Activated T-cell treated with anti-CD3 and anti-CD28 coated beads for 4 hours (primary cell): ENCODE measurements at places on chromosomes 11 and 22.
A peak's percentile ranks its signal among the peaks of the same experiment; 100 is the strongest.

- DNase-seq: no peak
Measured at GRCh38 chr22:49296561-49296960, 531.1 kb downstream of the BRD1 start.

DNA sequence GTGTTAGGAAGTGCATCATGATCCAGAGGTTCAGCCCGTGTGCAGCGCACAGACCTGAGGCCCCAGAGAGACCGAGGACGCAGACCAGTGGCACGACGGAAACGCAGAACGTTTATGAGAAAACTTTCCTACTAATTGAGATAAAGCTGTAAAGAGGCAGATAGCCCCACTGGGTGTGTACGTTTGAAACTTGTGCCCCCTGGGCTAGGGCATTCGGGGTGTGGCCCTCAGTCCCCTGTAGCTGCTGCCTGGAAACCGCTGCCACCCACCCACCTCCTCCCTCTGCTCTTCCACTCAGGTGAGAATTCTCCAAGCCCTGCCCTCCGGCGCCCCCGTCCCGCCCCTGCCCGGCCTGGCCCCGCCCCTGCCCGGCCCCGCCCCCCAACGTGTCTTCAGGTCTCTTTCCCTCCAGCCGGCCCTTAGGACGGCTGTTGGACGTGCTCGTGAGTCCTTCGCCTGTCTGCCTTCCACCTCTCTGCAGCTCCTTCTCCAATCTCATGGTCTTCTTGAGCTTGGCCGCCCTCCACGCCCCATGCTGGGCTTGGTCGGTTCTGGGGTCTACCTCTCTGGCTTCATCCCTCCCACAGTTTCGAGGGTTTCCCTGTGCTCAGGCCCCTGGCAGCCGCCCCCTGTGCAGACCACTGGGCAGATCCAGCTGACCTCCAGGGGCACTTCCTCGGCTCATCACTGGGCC lies 12.1 kb downstream of the MAPK8IP2 start:
- DNase-seq: no peak

GRCh38 chr22:27284324-27284723 lies 517.2 kb downstream of the MN1 start:
- no peak for DNase-seq

DNA sequence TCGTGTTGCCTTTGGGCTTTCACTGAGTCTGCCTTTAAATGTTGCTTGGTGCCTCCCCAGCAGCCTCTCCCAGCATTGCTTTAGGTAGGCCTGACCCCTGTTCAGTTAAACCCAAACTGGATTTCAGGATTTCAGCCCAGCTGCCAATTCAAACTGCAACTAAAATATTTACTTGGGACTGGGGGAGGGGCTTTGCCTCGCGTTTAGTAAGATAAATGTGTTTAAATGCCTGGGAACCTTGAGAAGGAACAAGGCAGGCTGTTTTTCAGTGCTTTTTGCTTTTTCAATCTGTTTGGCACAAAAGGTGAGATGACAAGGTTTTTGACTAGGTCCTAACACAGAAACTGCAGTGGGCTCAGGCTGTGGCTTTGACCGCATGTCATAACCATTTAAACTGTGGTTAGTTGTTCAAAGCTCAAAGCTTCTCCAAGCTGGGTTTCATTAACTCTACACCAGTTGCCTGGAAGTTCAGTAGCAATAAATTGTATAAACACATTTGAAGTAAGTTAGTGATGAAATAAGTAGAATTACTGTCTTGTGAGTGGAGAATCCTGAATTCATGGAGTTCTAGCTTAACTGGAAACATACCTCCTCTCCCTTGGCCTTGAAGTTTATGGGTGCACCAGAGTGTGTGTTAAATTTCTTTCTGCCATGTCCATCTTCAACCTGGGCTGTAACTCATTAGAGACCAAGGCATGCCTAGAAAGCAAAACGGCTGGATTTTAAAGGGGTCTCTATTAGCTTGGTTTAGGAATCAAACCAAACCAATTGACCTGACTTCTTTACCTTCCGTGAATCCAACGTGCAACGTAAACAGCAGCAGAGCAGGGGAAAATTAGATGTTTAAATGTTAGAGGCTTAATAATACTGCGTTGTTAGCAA lies 3.6 kb downstream of the PKNOX2 start:
- DNase-seq: no peak

GRCh38 chr22:34904486-34904885 lies 161.5 kb upstream of the ISX start:
- no peak for DNase-seq

GRCh38 chr11:78319453-78319955 lies 98.1 kb downstream of the GAB2 start:
- no peak for DNase-seq

DNA sequence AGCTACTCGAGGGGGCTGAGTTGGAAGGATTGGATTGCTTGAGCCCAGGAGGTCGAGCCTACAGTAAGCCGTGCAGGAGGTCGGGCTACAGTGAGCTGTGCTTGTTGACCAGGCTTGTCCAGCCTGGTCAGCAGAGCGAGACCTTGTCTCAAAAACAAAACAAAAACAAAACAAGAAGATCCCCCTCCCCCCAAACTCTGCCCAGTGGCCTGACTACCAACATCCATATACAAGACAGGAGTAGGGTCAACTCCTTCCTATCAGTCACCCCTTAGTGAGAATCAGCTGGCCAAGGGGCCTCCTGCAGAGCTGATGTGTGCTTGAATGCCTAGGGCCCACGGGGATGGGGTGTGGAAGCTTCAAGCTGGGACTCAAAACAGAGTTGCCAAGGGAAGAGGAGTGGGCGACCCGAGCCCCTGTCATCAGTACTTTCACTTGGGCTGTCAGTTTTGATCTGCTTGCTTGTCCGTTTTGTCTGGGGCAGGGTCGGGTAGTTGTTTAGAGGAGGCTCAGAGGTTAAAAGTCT lies 942 bp upstream of the TSPAN18 start:
- peak; percentile 2 for DNase-seq

GRCh38 chr11:127381247-127381646 lies 380.7 kb upstream of the KIRREL3 start:
- DNase-seq: no peak

DNA sequence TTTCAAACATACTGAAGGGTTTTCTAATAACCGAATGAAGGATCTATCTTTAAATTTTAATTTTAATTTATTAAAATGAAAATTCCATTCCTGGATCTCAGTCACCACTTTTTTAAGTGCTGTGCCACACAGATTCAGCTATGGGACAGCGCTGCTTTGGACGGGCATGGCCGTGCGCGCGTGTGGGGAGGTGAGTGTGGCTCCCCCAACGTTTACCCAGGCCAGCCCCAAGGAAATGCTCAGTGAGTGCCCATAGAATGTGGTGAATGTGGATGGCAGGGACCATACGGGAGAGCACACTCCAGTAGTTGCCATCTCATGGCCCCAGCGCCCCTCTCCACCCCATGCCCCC lies 88.0 kb upstream of the KCNQ1OT1 start:
- DNase-seq: no peak

DNA sequence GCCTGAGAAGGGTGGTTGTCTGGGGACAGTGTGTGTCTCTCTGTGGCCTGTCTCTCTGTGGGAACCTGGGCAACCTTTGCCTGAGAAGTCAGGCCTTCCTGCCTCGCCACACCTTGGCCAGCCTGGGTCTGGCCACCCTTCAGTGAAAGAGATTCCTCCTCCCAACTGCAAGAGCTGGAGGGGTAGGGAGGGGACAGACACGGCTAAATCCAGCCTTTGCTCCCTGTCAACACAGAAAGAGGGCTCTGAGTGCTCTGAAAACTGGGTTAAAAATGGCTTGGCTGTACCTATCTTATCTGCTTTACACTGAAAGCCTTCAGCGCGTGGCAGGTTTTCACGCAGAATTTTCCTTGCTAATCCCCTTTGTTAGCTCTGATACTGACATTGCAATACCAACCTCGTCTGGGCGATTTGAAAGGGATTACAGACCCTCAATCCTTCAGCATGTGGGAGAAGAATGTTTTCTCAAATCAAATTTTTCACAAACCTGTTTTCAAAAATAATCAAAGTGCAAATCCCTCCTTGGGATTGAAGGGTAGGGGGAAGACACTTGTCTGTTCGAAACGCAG lies 163.7 kb downstream of the DSCAML1 start:
- DNase-seq: no peak

GRCh38 chr11:10407749-10408685 lies 47.0 kb upstream of the AMPD3 start:
- no peak for DNase-seq

DNA sequence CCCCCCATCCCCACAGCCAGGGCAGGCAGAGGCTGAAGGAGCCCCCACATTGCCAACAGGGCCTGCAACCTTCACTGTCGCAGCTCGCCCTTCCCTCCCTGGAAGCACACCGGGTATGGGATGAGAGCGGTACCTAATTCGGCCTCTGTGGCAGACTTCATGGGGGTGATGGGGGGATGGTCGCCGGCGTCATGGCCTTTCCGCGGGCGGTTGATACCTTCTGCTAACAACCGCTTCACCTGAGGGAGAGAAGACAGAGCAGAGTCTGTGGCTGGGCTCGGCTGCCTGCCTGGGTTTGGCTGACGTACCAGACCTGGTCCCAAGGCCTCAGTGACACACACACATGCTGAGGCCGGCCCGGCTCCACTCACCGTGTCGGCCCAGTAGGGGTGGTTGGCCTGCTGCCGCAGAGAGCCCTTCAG lies 11.2 kb upstream of the PPM1F start:
- DNase-seq: no peak

DNA sequence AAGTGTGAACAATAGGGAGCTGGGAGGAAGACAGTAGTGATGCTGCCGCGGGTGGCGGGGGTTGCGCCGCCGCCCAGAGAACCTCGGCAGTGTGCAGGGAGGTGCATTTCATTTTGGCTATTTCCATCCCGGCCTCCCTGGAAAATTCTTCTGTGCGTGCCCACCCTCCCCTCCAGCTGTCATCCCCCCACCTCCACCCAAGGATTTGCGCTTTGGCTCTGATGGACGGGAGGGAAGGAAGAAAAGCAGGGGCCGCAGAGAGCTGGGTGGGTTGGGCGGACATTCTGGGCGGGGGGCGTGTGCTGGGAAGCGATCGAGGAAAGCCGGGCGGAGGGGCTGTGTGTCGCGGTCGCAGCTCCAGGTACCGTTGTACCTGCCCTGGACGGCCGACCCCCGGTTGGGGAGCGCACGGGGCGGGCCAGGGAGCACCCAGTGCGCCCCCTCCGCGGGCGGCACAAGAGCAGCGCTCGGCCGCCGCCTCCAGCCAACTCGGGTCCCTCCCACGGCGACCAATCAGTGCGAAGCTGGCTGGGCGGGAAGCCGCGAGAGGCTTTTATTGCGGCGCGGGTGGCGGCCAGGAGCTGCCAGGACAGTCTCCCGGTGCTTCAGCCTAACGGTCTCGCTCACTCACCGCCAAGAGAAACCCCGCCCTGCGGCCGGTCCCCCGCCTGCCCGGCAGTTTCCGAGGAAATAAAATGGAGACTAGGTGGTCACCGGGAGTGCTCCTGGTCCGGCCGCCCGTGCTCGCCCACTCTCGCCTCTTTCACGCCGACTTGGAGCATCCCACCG lies 1.6 kb downstream of the NCAM1 start:
- no peak for DNase-seq

DNA sequence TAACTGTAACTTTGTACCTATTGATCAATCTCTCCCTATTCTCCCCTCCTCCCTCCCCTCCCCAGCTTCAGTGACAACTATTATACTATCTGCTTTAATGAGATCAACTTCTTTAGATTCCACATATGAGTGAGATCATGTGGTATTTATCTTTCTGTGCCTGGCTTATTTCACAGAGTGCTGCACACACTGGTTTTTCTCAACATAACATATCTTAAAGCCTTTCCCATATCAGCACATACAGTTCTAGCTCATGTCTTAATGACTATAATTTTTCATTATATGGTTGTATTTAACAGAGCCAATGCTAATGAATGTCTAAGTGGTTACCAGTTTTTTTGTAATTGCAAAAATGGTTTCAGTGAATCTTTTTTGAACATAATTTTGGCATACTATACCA lies 340.3 kb upstream of the DDI1 start:
- DNase-seq: no peak

- DNase-seq: no peak
Measured at GRCh38 chr22:27397954-27398342, 403.6 kb downstream of the MN1 start.

DNA sequence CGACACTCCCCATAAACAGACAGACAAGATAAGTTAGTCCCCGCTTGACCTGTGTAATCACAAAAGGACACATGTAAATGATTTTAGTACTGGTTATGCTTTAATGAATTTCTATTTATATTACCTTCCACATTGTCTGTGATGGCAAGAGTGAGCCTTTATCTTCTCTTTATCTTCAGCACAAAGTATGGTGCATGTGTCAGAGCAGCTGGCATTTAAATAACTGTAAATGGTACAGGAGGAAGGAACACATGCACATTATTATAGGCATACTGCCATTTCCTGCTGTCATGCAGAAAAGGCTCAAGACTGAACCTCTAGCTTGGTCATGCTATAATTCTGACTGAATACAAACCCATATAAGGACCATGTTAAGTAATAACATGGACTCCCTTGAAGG lies 1342.7 kb upstream of the TENM4 start:
- DNase-seq: no peak

DNA sequence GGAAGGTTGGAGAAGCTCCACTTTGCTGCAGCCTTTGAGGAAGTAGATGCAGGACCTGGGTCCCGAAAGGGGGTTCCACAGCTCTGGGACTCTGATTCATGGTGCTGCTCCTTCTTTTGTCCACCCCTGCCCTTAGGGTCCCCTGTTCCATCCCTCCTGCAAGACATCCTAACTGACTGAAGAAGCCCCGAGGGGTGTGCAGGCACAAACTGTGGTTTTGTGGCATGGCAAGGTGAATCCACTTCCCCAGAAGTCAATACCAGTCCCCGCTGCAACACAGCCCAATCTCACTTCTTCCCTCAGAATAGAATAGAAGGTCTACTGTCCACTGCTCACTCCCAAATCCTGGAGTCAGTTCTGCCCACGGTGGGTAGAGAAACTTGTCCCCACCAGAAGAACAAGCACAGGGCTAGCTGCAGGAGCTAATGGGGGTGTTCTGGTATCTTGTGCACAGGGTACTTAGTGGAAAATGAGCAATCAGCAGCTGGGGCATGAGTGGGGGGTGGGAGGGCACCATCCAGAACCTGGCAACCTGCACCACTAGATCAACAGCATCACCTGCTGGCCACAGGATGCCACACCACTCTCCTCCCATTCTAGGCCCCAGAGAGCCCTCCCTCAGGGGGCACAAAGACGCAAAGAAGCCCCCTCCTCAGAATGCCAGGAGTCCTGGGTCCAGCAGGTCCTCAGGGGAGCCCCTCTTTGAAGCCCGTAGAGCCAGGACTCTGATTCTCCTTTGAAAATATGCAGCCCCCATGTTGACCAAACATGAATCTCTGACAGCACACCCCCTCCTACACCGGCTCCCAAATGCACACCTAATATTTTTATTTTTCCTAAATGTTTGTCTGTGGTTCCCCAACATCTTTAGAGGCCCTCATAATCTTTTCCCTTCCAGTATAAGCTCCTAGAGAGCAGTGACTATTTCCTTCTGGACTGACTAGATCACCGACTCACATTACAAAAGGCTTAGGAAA lies 14.1 kb downstream of the SPATA19 start:
- DNase-seq: no peak

DNA sequence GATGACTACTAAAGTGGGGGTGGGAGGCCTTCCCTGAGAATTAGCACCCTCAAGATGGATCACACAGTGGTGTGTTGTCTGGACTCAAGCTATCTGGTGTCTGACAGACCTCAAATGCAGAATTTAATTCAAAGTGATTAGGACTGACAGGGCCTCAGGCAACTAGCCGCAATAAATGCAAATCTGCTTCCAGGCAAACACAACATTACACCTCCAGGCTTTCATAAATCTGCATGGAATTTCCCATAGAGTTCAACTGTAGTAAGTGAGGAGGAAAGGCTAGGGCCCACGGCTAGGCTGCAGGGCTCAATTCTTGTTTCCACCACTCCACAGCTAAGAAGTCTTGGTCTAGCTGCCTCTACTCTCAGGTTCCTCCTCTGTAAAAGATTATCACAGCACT lies 331.4 kb downstream of the LARGE1 start:
- no peak for DNase-seq

- no peak for DNase-seq
Measured at GRCh38 chr11:117420143-117420485, 92.5 kb downstream of the CEP164 start.
